Nucleus accumbens (tissue), 56 donors: ENCODE measurements at places on chromosomes 6 and 20.

DNA sequence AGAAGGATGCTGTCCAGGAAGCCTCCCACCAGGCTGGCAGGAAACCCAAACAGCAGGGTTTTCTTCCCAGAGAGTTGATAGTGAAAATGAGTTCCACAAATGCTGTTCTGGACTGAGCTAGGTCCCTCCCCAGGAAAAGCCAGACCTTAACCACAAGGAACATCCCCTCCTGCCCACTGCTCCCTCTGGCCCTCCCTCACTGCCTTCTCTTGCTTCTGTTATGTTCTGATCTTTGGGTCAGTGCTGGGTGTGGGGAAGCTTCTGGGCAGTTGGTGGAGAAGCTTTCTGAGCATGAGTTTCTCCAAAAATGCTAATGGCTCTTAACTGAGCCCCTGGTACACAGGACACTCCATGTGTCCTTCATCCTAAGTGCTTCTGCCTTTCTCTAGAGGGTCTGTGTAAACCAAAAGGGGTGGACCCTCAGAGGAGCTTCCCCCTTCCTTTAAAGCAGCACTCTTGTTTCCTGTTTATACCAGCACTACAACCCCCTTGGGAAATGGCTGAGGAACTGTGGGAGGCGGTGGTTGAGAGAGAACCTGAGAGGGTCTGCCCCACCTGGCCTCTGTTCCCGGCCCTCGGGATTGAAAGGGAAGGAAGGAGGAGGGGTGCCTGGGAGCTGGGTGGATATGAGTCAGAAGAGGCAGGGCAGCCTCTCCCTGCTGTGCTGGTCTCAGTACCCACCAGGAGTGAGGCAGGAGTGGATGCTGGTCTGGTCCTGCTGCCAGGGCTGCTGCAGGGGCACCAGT, 42.0 kb downstream of the CDS2 start:
- no peak for DNase-seq

DNA sequence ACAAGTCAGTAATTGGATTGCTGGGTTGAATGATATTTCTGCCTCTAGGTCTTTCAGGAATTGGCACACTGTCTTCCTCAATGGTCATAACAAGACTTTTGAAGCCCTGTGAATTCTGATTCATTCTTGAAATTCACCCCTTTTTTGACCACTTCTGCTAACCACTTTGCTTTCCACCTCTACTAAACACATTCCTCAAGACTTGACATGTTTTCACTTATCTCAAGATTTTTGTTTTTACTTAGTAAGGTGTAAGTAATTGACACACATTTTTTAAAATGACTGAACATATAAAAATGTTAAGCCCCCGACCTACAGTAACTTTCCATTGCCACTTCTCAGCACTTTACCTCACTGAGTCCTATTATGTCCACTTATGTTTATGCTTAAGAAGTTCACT, 239.1 kb downstream of the GRM1 start:
- no peak for DNase-seq

DNA sequence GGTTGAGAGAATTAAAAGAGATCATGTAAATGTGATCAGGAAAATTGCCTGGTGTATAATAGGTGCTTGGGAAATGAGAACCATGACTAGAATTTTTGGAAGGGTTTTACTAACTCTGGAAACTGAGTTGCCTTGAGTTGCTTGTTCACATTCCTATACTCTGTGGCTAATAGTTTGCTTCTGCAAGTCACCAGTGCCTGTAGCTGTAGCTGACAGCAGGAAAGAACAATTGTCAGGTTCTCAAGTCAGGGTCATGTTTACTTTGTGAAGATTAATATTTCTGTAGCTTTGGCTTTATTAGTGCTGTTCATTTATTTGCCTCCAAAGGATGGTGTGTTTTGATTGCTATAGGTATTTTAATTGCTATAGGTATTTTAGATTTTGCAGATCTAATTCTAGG, 86.5 kb downstream of the EYA2 start:
- no peak for DNase-seq

DNA sequence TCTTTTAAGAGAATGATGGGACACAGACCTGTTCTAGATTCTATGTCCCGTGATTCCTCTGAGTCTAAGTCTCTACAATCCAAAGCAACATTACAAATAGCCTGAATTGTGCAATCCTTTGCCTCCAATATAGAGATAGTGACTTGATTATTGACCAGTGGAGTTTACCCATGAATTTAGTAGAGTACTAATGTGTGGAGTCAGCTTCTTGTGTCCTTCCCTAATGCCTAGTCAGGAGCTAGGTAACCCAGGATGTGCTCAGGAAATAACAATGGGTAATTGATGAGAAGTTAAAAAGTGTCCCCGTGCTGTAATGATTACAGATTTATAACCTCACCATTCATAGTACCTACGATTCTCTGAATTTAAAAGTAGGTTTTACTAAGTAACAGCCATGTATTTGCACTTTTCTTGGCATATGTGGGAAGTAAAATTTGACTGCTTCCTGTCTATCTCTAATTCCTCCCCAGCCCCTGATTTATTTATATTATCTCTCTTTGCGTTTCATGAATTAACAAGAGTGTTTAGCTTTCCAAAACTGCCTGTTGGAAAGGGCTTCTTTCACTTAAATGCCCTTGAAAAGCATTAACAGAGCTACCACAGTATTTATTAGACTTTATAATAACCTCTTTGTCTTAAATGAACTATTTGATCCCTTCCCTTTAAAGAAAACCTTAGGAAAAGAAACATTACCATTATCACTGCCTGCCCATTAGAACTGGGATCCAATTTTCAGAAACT, 30.5 kb downstream of the NEDD9 start:
- DNase-seq: no peak

DNA sequence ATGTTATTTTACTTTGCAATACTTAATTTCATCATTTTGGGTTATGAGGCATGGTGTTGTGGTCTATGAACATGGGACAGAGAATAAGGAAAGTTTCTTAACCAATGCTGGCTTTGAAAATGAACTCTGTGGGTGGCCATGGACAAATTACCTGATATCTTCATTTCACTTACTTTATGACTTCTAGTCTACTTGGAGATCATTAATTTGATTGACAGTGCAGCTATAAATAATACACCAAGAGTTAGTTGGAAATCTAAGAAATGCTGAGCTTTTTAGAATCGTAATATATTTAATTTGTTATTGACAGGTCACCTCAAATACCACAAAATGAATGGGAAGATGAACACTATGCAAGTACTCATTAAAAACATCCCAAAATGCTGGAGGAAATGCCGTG, 140.4 kb downstream of the CENPW start:
- DNase-seq: no peak

DNA sequence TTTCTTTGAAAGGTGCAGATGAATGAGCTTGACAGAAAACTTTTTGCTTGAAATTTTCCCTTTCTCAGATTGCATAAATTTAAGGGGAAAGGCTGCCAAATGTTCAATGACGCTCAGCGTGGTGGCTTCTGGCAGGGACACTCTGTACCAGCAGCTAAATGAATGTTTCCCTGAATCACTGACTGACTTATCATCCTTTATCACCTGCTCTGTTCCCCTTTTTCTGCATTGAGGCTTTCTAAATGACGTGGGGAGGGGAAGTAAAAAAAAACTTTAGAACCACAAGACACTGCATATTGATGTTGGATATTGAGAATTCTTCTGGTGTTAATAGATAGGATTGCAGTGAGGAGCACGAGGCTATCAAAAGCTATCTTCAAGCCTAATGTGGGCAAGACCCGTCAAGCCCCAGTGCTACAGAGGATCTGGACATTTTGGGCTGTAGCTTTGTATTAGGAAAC, 46.9 kb upstream of the ENPP5 start:
- peak; percentile 19 for DNase-seq

DNA sequence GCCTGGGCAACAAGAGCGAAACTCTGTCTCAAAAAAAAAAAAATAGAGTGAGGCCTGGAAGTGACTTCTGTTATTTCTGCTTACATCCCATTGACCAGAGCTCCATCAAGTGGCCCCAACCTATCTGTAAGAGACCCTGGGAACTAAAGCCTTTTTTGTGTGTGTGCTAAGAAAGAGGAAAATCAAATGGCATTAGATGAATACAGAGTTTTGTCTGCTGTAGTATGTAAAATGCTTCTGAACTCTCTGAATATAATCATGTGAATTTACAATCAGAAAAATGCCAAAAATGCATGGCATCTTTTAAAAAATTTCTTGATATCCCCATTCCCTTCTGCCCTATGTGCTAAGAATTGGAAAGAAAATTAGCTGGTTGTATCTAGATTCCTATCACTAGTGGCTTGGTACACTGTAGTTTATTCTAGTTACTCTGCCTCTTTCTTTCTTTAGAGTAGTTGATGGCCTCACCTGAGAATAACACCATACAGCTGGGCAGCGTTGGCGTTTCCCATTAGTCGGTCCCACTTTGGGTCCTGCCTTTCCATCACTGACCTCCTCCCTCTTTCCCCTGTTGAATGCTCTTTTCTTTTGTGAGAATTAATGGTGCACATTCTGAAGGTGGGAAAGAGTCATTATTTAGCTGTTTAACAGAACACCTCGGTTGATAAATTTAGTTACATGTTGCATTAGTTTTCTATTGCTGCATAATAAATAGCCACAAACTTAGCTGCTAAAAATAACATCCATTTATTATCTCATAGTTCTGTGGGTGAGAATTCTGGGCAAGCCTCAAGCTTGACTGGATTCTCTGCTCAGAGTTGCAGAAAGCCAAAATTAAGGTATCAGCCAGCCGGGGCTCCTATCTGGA, 38.2 kb downstream of the SAMD5 start:
- DNase-seq: no peak

DNA sequence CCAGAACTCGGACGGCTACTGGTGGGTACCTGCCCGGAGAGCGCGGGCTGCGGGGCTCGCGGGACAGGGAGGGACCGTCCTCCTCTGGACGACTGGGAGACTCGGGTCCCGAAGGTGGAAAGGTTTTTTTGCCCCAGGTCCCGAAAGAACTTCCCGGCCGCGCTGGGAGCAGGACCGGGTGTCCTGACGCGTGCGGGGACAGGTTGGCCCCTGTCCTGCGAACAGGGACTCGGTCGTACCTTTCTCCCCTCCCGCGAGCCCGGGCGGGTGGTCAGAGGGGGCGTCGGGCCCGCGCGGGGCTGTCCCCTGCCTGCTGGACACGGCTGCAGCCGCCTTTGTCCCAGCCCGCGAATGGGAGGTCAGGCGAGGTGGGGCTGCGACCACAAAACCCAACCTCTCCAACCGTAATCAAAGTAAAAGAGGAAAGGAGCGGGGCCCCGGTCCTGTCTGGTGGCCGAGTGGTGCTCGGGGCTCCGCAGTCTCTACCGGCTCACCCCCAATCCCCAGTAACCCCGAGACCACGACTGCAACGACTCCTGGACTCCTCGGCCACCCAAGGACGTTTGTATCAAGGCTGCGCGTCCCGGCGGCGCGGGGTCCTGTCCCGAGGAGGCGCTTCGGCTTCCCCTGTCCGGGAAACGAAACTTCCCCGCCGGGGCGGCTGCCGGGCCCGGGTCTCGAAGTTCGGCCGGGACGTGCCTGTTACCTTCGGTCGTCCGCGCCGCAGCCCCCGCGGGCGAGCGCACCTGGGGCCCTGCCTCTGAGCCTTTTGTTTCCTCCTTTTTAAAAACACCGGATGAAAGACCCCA, 798 bp downstream of the DSP start:
- DNase-seq: no peak

- no peak for DNase-seq
Observed at GRCh38 chr6:169115632-169116031, 138.0 kb downstream of the THBS2 start.

DNA sequence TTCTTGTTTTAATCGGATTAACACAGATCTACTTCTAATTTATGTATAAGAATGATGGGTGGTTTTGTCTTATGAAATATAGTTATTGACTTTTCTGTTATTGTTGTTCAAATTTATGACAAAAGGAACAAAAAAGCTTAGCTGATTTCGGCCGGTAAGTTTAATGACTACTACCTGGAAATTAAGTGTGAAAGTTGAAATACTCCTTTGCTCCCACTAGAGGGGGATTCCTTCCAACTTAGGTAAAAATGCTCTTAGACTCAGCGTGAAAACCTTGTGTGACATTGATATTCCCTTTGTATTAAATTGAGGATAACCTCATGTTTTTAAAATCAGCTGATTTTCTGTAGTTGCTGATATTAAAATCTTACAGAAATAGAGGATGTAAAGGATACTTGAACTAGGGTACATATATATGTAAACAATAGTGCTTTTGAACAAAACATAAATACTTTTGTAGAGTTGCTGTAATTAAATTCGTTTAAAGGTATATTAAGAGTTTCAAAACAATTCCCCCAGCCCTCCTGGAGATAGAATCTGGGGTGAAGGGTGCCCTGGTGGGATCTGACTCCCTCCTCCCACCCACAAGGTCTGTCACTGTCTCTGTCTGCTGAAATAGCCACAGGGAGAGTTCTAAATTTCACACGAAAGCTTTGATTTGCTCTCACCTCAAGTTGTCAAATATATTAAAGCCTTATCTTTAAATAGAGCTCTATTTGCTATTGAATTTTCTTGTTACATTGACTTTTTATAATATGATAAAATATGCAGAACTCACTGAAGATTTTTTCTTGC, 257.5 kb downstream of the ARID1B start:
- DNase-seq: no peak

DNA sequence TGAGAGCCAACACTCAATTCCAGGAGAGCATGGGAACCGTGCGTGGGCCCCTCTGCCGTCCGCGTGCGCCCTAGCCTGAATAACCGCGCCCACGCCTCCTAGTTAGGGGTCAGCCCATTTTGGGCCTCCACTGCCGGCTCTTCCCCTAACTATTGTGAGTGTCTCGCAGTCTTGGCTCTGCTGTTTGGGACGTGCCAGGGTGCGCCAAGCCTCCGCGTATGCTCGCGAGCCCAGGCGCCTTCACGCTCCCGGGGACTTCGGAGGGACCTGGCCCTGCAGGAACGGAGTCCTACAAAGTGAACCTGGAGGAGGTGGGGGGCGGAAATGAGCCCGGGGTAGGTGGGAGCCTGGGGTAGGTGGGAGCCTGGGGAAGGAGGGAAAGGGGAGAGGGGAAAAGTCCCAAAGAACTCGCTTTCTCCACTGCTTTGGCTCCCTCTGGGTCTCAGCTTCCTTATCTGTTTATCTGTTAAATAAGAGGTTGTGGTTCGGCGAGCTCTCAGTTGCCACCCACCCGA, 873 bp upstream of the GCM2 start:
- DNase-seq: no peak

DNA sequence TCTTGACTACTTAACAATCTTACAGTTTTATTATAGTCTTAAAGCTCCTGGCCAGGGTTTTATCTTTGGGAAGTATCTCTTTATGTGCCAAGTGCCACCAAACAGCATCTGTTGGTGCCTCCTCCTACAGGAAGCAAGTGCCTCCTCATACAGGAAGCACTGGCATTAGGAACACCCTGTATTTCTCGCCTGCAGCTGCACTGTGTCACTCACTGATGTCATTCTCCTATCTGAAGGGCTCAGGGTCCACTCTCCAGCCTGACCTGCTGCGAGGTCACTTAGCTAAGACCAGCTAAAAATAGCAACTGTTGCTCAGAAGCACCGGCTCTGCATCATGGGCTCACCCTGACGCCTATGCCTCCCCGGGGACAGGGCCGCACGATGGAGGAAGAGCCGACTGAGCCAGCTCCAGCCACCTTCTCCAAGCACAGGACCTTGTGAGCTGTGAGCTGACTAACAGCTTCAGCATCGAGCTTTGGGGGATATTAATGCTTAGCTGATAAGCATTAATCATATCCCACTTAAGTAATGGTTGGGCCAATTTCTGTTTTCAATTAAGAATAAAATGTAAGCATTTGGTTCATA, 66.3 kb upstream of the CD93 start:
- no peak for DNase-seq

GRCh38 chr6:161903584-161904212, 629.8 kb upstream of the AGPAT4 start:
- DNase-seq: no peak
